Amygdala (tissue), 56 donors: ENCODE measurements at places on chromosomes 6 and 20.

GRCh38 chr6:4979426-4979825 is 24.4 kb downstream of the RPP40 start:
- DNase-seq = no peak

- no peak for DNase-seq
These were observed 102.6 kb downstream of the IBTK start for GRCh38 chr6:82144852-82145340.

DNA sequence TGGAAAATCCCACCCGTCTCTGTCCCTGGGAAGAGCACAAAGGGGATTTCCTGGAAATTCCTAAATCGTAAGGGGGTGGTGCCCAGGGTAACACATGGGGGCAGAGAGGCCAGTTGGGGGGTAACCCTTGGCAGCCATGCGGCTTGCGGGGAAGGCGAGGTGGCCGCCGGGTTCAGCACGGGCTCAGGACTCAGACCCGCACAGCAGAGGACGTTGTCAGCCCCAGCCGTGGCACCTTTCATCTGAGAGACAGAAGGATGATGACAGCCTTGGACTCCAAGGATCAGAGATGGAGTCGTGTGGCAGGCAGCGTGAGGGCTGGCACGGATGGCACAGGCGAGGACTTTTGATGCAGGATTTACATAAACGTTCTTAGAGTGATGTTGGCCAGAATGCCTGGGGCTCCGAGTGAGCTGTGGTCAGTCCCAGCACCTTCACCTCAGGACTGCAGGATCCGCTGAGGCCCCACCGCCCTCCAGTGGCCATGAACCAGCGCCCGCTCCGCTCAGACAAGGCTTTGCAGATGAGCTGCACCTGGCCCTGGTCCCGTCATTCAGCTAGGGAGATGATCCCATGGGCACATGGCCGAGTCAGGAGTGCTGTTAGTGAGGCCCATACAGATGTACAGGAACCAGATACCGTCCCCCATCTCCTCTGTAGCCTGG is 190.3 kb downstream of the TAF4 start:
- peak; percentile 50 for DNase-seq

DNA sequence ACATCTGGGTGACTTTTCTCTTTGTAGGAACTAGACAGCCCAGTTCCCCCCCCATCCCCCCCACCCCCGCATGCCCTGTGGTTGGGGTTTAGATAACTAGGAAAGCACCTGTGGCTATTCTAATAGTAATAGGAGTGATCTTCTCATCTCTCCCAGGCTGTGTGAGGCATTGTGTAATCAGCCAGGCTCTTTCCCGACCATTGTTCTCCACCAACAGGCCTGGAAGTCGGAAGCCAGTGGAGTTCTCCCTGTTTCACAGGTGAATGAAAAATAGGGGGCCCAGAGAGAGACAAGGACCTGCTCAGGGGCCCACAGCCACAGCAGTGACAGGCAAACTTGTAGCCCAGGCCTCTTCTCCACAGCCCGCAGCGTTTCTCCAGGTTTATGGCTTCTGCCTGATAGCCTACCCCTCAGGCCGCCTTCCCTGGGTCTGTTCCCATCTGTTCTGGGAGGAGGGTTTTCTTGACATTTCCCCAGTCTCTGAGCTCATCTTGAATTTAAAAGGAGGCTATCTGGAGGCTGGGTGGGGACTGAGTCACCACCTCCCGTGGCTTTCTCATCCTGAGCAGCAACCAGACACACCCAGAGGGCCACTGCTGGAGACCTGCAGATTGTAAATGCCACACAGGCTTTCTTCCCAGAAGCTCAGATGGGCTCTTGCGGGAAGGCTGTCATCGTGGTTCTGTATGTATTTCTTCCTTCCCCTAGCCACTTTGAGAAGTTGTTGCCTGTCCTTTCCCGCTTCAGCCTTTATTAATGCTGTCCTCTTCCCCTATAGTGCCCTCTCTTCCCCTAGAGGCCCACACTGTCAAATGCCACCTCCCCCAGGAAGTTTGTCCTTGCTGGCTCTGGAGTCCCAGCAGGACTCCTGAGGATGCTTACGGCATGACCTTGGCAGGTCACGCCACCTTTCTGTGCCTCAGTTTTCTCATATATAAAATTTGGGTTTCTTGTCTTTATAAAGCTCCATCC is 75.9 kb upstream of the MYL9 start:
- DNase-seq = no peak

DNA sequence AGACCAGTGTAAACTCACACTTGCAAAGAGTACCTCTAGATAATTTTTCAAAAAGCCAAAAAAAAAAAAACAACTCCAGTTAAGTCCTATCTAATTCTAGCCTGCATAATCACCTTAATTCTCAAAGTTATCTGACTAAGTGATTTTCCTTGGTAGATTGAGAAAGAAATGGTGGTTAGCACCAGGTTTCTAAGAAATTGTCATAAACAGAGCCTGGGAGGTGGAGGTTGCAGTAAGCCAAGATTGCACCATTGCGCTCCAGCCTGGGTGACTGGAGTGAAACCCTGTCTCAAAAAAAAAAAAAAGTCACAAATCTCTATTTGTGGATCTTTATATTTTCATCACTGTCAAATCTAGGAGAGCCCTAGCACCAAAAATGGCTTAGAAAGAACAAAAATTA is 8.9 kb downstream of the FBXO5 start:
- no peak for DNase-seq

DNA sequence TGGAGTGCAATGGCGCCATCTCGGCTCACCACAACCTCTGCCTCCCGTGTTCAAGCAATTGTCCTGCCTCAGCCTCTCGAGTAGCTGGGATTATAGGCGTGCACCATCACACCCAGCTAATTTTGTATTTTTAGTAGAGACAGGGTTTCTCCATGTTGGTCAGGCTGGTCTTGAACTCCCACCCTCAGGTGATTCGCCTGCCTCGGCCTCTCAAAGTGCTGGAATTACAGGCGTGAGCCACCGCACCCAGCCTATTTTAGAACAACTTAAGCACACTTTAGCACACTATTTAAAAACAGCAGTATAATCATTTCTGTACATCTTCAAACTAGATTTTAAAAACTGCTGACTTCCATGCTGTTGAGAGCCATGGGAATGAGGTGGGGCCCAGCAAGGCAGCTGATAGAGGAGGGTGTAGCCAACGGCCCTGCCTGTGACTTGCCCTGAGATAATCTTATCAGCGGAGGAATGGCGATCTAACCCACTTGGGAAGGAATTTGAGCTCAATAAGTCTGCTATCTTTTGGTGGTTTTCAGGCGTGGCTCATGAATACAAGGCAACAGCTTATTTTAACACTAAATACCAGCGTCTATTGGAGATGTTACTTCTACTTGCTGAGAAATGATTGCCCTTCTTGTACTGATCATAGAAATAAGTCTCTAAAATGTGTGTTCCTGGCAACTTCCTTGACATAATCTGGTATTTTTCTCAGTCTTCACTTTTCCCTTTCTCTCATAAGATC is 12.1 kb downstream of the ZDHHC14 start:
- no peak for DNase-seq

- no peak for DNase-seq
These were observed 1830.0 kb upstream of the DEFB115 start for GRCh38 chr20:29427201-29428060.
